ENCODE measurements at places on chromosomes 4 and X.

DNA sequence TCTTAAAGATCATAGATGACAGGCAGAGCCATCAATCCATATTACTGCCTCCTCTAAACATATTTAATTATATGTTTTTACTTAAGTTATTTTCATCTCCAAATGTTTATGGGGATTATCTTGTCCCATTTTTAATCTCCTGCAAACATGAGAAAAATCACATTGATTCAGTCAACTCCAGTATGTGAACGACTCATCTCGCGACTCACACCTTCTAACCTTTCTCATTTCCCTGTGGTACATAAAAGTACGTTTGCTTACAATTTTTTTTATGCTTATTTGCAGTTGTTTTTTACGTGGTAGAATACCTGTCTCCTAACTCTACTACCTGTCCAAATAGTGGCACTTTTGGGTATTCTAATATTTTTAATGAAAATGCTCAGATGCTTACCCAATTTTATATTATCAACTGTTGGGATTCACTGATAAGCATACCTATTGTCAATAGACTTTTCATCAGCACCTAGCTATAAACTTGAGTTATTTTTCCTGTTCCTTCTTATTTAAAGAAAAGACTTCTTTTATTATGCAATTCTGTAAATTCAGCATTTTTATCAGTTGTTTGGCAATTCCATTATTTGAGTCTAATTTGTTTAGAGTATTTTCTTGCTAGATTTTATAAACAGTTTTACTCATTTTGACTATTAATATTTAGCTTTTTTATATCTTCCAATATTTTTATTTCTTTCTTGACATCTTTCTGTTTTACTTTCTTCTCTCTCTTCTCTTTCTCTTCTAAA, 276.6 kb downstream of the ANK2 start:
- no peak for DNase-seq

DNA sequence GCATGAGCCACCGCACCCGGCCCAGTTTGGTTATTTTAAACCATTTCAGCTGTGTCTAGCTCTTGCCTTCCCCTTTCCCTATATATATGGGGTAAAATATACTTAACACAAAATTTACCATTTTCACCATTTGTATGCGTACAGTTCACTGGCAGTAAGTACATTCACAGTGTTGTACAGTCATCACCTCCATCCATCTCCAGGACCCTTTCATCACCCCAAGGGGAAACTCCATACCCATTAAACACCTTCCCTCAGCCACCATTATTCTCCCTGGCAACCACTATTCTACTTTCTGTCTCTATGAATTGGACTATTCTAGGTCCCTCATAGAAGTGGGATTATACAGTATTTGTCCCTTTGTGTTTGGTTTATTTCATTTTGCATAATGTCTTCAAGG, 106.4 kb downstream of the TMEM131L start:
- DNase-seq, result no peak

GRCh38 chrX:136780763-136781162, at the start of gene ARHGEF6:
TSS of gene ARHGEF6 (minus strand) at chrX:136780932. CDS start at chrX:136780882, 50 bp downstream.
- no peak for DNase-seq

GRCh38 chr4:145609481-145610427, 9.4 kb upstream of the MMAA start:
- peak; percentile 58 for DNase-seq

GRCh38 chr4:123659730-123660129, 263.1 kb downstream of the SPRY1 start:
- DNase-seq, result no peak

DNA sequence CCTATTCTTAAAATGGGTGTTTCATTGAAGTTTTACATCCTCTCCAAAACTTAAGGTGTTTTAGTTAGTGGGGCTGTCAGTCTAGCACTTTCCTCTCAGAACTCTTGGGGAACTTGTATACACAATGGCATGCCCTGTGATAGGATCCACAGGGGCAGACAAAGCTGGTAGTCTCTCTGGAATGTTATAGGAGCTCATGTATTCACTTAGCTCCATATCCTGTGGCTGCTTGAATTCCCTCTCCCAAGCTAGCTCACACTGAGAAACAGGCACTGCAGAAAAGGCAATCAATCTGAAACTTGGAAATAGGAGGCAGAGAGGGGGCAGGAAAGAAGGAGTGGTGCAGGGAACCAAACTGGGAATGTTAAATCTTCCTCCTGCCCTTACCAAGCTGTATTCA, 26.3 kb upstream of the ARMCX2 start:
- no peak for DNase-seq

DNA sequence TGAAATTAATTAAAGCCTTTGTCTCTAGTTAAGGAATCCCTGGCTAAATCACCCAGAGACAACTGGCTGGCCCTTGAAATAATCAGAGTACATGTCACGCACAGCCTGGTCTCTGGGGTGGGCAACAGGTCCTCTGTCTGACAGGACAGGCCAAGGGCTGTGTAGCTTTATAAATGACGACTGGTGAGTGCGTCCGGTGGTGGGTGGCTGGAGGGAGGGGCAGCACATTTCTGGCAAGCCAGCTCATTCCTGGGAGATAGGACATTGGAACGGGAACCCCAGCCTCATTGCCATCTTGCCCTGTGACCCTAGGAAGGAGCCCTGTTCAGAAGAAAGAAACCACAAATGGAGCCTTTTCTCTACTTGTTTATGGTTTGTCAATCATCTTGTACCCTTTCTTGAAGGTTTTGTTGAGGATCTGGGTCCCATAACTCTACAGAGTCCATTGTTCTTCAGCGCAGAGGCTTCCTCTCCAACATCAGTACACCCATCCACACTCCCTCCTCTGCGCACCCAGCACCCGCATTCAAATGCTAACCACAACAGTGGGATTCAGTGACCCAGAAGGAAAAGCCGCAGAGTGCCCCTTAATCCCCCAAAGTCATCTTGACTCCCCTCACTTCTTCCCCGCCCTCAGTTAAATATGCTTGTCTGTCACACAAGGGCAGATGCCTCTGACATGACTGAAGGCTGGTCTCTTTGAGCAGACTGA, 368.1 kb downstream of the UNC5C start:
- DNase-seq, result no peak

- DNase-seq, result no peak
These were observed 28.3 kb upstream of the DRP2 start for GRCh38 chrX:101191217-101191750.

DNA sequence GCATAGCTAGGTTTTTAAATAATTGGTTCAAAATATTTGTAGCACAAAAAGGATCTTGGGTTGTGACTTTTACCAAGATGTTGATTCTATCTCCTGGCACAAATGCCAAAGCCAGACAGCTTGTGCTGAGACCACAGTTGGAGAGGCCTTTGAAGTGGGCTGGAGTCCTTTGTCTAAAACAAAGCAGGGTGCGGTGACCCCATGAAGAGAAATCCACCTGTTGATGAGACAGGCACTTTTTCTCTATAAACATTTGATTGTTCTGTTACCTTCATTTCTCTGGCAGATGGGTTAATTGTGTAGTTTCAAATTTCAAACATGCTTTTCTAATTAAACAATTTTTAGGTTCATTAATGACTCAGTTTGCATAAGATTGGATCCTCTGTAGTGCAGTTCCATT, 56.7 kb downstream of the STOX2 start:
- DNase-seq, result no peak

- DNase-seq, result no peak
These were observed 1352.1 kb upstream of the DIAPH2 start for GRCh38 chrX:95332530-95332929.

GRCh38 chr4:53917729-53918128, 146.7 kb downstream of the CHIC2 start:
- no peak for DNase-seq

DNA sequence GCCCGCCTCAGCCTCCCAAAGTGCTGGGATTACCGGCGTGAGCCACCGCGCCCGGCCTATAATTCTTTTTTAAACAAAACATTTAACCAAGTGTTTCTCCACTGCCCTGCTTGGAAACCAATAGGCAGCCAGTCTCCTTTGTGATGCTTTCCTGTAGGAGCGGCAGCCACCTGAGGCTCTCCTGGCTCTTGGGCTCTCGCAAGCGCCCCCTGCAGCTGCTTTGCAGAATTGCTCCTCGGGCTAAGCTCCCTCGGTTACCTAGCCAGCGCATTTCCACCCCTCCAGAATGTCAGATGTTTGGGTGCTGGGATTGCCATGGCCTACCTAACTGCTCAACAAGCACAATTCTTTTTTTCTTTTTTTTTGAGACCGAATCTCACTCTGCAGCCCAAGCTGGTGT, 7.7 kb downstream of the S100P start:
- no peak for DNase-seq

GRCh38 chr4:40316333-40316781, 18.8 kb upstream of the CHRNA9 start:
- no peak for DNase-seq

DNA sequence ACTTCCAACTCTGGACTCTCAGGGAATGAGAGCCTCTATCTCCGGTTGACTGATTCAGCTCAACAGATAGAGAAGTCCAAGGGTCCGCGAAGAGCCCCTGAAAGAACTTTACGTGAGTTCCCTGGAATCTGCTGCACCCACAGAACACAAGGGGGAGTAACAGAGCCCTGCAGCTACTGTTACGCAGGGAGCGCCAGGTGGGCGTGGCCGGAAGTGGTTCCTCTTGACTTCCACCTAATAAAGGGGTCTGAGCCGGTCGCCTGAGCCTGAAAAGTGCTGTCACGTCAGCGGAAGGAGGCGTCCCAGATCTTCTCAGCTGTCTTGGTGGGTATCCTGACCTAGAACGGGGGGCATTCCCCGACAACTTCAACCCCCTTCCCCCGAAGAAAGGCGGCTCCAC, at the start of gene MAGEB6:
MAGEB6 (plus strand) TSS at position 237 of the 400 bp plus-strand sequence. CDS start 1,407 bp downstream, outside the sequence.
- DNase-seq, result no peak

- no peak for DNase-seq
These were observed 70.5 kb downstream of the HPGD start for GRCh38 chr4:174451718-174452296.

DNA sequence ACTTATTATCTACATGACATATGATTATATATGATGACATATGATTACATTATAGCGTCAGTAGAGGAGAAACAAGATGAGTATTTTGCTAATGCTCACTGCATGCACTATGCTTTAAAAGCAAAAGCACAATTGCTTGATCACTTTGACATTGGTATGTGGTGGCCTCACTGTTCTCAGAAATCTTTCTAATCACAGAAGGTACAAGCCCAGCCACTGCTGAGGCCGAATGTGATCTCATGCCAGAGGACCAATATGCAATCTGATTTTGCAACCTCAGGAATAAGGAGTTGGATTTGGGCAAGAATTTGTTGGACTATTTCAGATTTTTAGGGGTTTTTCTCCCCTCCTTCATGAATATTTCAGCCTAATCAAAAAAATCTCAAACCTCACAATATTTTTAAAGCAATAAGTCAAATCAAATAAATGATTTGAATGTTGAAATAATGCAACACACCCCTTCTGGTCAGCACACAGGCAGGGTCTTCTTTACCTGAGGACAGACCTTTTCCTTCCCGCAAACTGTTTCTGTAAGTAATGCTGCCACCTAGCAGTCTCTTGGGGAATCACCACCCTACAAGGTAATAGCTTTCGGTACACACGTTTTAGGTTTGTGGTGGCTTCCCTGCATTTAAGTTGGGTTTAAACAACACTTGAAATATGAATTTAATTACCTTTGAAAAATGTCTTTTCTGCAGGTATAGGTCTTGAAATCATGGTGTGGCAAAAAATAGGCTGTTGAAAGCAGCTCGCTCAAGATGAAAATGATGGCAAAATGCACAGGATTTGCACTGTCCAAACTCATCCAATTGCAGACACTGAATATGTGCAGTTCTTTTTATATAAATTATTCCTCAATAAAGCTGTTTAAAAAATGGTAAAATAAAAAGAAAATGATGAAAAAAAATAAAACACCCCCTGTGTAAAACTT, 4.8 kb upstream of the CXCL13 start:
- DNase-seq, result peak; percentile 66

DNA sequence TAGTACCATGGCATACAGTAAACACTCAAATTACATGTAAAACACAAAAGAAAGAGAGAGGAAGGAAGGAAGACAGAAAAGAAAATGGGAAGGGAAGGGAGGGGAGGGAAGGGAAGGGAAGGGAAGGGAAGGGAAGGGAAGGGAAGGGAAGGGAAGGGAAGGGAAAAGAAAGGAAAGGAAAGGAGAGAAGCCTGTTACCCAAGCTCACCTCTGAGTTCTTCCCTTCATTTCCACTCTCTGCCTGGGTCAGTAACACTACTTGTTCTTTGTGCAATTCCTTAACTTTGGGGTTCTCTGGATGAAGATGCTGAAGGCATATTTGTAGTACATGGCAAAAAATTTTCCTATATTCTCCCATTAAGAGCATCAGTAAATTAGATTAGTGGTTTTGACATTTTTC, 241.0 kb downstream of the RAB28 start:
- DNase-seq, result no peak

DNA sequence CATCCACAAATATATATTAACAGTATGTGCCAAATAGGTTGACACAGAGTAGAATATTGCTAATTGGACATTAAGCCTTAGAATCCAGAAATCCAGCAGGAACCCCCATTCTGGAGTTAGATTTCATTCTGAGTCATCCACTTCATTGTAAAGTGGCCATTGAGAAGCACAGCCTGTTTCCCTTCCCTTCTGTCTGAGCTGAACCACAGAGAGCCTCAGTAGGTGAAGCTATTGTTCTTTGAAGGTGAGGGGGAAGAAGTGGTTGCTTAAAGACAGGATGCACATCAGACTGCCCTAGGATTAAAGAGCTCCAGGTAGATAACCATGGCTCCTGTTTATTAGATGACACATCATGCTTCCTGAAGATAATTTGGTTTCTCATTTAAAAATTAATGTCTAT, 30.6 kb upstream of the MCF2 start:
- DNase-seq, result no peak

GRCh38 chr4:40173470-40173875, 23.4 kb upstream of the RHOH start:
- DNase-seq, result no peak

DNA sequence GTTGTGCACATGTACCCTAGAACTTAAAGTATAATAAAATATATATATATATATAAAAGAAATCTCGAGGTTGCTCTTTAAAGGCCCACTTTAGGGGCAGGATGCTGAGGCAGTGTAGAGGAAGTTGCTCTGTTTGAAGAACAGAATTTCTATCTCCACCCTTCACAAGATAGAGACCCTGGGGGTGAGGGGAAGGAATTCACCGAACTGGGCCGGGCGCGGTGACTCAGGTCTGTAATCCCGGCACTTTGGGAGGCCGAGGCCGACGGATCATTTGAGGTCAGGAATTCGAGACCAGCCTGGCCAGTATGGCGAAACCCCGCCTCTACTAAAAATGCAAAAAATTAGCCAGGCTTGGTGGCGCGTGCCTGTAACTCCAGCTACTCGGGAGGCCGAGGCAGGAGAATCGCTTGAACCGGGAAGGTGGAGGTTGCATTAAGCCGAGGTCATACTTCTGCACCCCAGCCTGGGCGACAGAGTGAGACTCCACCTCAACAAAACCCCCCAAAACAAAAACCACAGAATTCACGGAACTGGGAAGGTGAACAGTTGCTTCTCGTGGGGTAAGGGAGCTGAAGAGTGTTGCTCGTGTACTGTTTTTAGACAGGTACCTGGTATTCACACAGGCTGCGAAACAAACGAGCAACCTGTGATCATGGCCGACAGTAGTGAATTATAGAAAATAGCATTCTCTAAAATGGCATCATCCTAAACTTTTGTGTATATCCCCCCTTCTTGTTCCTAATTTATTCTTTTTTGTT, 6.2 kb downstream of the PLAC8 start:
- DNase-seq, result no peak

Measured in D341Med (cell line).